ENCODE measurements at places on chromosomes 13 and 19.

GRCh38 chr19:531753-532560 lies at the start of gene CDC34:
CDC34 (plus strand) TSS chr19:531760; CDS start chr19:531932, 172 bp downstream.
- no peak for DNase-seq

DNA sequence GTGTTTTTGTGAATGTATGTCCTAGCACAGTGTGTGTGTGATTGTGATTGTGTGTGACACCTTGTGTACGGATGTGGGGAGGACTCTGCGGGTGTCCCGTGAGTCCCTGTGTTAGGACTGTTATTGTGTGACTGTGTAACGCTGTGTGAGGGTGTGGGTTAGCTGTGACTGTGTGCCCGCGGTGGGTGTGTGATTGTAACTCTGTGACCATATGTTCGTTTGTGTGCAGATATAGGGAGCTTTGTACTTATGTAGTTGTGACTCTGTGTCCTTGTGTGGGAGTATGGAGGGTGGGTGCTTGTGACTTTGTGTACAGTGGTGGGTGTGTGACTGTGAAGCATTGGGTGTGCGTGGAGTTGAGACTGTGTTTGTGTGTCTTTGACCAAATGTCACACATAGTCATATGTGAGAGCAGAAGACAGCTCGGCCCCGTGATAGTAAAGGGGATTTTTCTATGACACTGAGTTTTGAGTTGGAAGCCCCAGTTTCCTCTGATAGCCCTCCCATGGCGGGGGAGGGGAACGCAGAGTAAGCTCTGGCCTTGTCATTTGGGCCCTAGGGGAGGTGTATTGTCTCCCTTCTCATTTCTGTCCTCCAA lies 949 bp upstream of the ZNF260 start:
- DNase-seq, result no peak

DNA sequence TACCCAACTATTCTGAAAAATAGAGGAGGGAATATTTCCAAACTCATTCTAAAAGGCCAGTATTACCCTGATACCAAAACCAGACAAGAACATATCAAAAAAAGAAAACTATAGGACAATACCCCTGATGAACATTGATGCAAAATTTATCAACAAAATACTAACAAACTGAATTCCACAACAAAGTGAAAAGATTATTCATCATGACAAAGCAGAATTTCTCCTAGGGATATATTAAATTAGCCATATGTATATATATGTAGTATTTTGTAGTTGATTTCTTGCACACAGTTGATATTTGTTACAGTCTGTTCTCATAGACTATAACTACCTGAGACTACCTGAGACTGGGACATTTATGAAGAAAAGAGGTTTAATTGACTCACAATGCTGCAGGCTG lies 495.0 kb upstream of the SPRY2 start:
- DNase-seq, result no peak

DNA sequence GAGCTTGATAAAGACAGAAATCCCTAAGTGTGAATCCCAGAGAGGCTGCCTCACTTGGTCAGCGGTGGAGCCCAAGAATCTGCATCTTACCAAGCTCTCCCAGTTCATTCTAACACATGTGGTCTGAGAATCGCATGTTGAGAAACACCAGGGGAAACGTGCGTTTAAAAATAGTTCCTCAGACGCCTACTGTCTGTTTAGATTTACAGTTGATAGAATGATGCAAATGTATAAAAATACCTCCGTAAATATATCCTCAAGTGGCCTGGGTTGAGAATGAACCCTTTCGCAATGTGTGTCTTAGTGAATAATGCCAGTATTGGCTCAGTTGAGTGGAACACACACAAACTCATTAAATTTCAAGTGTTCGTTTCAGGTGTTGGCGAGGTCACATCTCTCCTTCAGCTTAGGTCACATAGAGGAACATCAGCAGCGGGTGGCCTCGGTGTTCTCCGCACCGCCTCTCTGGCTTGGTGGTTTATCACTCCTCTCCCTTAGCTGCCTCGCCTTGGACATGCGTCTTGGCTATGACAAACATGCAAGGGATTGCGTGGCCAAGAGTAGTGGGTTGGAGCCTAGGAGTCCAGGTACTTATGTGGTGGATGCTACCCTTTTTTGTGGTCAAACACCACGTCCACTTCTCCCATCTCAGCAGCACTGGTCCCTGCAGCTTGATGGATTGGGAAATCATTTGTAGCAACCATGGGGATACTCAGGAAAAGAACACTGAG lies 117.6 kb upstream of the SPATA13 start:
- no peak for DNase-seq

DNA sequence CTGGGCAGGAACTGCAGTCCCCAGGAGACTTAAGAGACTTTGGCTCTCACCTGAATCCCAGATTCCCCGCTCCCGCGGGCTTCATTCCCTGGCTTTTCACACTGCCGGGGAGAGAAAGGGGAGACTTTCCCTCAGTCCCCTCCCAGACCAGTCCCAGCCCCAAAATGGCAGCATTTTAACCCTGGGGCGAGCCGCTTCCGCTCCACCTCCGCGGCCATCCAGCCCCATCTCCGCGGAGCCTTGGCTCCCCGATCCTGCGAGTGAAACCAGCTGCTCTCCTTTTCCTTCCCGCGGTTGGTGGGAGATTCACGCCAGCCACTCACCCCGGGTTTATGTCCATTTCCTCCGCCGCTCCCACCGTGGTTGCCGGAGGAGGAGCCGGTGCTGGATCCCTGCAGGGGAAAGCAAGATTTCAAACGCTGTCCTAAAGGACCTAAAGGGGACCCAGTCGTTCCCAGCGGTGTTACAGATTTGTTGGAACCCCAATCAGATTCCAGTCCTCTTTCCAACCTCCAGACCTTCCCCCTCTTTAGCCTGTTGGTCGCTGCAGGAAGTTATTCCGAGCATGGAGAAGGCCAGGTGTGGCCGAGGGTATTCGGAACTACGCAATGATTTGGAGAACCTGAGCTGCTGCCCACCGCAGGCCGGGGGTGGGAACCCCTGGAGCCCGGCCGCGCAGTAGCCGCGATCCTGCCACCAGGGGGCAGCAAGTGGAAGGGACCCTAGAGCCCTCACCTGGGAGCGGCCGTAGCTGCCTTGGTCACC lies 3.4 kb downstream of the DMKN start:
- DNase-seq, result peak; percentile 83

DNA sequence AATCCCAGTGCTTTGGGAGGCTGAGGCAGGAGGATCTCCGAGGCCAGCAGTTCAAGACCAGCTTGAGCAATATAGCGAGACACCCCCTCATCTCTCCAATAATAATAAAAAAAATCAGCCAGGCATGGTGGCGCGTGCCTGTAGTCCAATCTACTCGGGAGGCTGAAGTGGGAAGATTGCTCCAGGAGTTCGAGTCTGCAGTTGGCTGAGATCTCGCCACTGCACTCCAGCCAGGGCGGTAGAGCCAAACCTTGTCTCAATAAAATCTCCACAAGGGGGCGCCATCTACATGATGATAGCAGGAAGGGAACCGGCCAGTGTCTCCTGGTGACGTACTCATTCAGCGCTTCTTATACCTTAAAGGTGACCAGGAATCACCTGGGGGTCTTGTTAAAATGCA lies 13.6 kb upstream of the C5AR1 start:
- DNase-seq, result peak; percentile 89

DNA sequence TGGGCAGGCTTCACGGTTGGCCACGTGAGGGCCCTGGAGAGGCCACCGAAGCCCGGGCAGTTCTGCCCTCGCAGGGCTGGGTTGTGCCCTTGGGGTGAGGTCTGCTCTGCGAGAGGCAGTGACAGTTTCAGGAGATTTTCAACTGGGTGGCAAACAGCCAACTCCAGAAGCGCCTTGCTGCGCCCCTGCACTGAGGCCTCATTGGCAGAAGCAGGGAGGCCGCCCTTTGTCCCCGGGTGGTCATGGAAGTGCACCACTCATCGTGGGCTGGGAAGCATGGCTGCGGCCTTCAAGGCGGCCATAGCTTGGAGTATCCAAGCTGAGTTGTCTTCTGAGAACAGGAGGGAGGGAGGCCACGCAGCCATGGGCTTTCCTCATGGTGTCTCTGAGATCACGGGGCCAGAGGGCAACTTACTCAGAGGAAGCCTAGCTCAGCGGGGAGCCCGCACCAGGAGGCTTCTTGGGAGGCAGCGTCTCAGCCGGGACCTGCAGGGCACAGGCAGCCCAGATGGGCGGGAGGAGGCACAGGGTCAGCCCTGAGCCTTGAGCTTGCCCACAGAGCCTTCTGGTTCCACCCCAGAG lies 14.8 kb downstream of the PLEKHJ1 start:
- DNase-seq, result no peak

- no peak for DNase-seq
These were observed 169.9 kb downstream of the FLT1 start for GRCh38 chr13:28325022-28325421.

DNA sequence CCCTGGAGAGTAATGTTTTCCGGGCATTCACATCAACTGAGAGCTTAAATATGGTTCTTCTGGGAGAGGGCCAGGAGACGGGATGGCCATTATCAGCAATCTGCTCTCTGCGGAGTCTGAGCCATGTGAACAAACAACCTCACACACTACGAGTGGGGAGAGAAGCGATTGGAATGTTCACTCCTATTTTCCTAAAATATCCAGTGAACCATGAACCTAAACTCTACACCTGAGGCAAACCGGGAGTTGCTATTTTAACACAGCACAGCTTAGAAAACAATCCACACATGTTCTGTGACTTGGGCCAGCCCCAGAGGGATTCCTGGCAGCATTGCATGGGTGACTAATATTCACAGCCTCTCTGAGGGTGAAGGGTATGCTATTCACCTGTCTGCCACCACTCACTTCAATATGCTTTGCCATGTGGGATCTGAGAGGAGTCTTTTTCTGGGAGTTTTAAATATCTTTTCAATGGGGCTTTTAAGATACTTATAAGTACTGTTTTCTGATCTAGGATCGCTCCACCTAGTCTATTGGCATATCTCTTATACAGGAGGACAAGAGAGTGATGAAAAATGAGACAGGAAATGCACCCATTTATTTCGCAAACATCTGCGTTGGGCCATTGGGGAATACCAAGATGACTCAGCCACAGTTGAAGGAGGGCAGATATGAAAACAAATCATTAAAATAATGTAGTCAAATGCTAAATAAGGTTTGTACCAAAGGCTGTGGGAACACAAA lies 72.6 kb upstream of the SERP2 start:
- DNase-seq, result no peak

GRCh38 chr13:53020764-53021335 lies 7.8 kb upstream of the OLFM4 start:
- DNase-seq, result no peak

- no peak for DNase-seq
These were observed 8.2 kb downstream of the LONP1 start for GRCh38 chr19:5711713-5712161.

- peak; percentile 7 for DNase-seq
These were observed 520 bp downstream of the ZNF600 start for GRCh38 chr19:52786078-52786463.

DNA sequence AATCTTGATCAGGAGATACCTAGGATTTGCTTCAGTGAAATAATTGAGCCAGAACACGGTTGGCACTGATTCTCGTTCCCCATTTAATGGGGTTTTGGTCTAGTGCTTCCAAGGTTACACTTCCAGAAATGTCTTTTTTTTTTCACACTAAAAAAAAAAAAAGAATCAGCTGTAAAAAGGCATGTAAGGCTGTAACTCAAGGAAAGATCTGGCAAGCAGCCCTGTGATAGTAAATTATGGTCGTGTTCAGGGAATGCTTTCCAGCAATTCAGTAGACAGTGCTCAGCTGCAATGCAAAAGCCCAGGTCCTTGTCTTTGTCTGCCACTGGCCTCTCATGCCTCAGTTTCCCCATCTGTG lies 27.2 kb upstream of the NDUFS7 start:
- no peak for DNase-seq

GRCh38 chr19:58274771-58275201 lies 4.0 kb upstream of the ZNF8 start:
- no peak for DNase-seq

- no peak for DNase-seq
These were observed 9.4 kb upstream of the CACNG8 start for GRCh38 chr19:53953383-53953782.

DNA sequence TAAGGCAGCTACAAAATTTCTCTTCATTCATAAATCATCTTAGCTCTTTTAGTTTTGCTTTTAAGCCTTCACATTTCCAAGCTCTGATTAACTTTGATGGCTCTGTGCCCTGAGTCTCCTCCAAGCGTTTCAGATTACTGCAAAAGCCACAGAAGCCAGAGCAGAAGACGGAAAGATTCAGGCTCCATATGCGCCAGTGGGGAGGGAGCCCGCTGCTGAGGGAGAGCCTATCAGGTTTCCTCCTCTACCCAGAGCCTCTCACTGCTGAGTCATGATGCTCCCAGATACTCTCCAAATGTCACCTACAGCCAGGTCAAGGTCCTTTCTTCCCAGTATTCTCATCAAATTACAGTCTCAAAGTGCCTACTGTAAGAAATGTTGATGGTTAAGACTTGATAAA lies 193.6 kb downstream of the RAP2A start:
- no peak for DNase-seq

DNA sequence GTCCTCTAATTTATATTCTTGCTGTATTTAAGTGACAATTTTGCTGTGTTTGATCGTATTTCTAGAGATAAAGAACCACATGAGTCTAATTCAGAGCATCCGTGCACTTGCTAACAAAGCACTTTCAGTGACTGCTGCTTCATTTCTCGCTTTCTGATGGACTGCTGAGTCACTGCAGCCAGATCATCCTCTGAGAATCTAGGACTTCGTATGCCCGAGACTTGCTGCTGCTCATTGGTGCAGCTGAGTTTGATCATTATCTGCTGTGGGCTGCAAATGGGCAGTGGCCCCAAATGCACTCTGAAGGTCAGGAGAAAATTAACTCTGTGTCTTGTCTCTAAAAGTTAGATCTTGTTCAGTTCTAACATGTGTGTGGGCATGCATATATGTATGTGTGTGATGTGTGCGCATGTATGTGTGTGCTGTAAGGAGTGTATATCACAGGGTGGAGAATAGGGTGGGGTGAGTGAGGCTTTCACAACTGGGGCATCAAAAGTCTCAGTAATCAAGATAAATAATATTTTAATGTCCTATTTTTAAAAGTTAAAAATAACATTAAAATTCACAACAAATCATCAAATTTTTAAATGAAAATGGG lies 342.6 kb downstream of the MTUS2 start:
- no peak for DNase-seq

DNA sequence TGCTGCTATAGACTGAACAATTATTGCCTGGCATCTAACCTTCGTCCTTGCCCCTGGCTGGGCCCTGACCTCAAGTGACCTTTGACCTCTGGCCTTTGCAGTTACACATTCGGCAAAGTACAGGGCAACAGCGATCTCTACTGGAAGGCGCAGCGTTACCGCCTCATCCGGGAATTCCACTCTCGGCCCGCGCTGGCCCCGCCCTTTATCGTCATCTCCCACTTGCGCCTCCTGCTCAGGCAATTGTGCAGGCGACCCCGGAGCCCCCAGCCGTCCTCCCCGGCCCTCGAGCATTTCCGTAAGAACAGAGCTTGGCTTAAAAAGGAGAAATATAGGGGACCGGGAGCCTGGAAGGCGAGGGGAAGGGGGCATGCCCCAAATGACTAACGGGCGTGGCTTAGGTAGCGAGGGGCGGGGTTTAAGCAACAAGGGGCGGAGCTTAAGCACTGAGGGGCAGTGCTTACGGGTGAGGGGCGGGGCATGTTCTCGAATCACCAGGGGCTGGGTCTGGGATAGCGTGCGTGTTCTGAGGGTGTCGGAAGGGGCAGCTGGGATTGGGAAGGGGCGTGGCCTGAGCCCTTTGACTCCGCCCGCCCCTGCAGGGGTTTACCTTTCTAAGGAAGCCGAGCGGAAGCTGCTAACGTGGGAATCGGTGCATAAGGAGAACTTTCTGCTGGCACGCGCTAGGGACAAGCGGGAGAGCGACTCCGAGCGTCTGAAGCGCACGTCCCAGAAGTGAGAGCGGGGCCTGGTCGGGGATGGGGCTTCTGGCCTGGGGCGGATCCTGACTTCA lies 52.7 kb downstream of the TRPM4 start:
- DNase-seq, result no peak

- no peak for DNase-seq
These were observed 929.0 kb downstream of the SLITRK6 start for GRCh38 chr13:84870190-84870589.
